ENCODE measurements at places on chromosomes 11 and 22.
A peak's percentile ranks its signal among the peaks of the same experiment; 100 is the strongest.

DNA sequence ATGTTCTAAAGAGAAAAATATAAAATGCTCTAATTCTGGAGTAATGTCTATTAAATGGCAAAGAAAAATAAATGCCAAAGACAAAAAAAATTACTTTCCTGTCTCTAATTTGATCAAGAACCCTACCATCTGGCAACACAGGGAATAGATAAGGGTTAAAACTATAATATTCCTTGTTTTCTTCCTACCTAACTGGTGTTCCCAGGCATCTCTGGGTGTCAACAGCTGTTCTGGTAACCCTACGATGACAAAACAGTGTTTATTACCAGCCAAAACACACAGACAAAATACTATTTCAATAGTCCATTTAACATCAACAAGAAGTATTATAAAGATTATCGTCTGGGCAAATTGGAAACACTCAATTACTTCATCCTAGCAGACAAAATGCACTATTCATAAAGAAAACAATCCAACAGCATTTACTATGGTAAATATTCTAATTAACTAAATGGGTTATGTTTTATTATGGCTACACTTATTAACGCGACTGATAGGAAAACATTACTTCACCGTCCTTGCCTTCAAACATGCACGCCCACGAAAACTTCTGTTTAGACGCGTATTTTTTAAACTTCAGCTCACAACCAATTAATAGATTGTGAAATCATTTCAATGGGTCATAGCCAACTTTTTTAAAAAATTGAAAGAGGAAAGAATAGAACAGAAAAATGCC is 50.6 kb downstream of the LGR4 start:
- peak; percentile 14 for DNase-seq

GRCh38 chr11:92224407-92225124 is at the start of gene FAT3:
Gene FAT3, plus strand, starts transcription at chr11:92224818. Its CDS starts 127,295 bp downstream, at chr11:92352113.
- peak; percentile 12 for DNase-seq

DNA sequence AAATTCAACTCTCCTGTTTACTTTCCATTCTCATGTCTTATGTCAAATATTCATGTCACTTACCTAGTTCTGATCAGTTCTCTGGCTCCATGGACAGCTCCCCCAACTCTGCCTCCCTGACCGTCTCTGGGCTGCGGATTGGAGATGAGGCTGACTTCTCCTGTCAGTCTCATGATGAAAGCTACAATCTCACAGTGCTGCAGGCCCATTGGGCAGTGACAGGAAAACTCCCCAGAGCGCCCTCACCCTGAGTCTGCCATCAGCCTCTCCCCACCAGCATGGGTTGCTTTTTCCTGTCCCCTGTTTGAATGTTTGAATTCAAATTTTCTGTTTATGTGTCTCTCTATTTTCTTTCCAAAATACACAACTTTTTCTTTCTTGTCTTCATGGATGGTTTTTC is 63.8 kb upstream of the TOP3B start:
- DNase-seq: no peak

GRCh38 chr11:88555829-88556202 is 218.3 kb upstream of the CTSC start:
- peak; percentile 82 for DNase-seq

- peak; percentile 35 for DNase-seq
Measured at GRCh38 chr11:22539821-22540256, 85.8 kb downstream of the FANCF start.

DNA sequence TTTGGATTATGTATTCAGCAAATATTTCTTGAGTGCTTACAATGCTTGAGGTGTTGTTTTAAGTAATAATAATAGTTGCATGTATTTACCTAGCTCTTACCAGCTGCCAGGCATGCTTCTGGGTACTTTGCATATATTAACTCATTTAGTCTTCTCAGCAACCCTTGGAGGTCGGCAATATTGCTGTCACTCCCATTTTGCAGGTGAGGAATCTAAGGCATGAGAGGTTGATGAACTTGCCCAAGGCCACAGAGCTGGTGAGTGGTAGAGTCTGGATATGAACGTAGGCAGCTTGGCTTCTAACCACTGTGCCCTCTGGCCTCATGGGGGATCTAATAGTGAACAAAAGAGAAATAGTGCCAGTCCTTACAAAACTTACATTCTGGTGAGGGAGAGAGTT is 92.9 kb downstream of the PARVA start:
- DNase-seq: no peak

DNA sequence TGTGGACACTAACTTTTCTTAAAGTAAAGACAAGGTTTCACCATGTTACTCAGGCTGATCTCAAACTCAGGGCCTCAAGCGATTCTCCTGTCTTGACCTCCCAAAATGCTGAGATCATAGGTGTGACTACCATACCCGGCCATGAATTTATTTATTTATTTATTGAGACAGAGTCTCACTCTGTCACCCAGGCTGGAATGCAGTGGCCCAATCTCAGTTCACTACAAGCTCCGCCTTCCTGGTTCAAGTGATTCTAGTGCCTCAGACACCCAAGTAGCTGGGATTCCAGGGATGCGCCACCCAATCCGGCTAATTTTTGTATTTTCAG is 29.7 kb upstream of the PCF11 start:
- DNase-seq: no peak

GRCh38 chr22:28835630-28836189 is 35.3 kb upstream of the XBP1 start:
- no peak for DNase-seq

DNA sequence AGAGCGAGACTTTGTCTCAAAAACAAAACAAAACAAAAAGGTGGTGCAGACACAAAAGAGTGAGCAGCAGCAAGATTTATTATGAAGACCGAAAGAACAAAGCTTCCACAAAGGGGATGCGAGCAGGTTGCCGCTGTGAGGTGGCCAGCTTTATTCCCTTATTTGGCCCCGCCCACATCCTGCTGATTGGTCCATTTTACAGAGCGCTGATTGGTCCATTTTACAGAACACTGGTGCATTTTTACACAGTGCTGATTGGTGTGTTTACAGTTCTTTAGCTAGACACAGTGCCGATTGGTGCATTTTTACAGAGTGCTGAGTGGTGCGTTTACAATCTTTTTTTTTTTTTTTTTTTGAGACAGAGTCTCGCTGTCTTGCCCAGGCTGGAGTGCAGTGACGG is 77.4 kb downstream of the CECR2 start:
- DNase-seq: no peak

Measured in fibroblast of mammary gland (primary cell).